Activated T-helper 2 cell treated with anti-CD3 and anti-CD28 coated beads, Interferon-gamma antibody, Interleukin-2, Interleukin-4, amounts not matched to agents 10 μg/mL and 5 μg/mL and 100 μg/mL, durations not matched to agents 14 hours and 24 hours and 36 hours (primary cell): ENCODE measurements at places on chromosomes 16 and 17. TPM values are rescaled to one million over a fixed set of nuclear protein-coding genes. Genes with fewer than 3 reads are reported as not detected.

The HOXB13 gene
- not detected in 2 replicates for total RNA-seq

The ITGAL gene
- 292 and 293 TPM in 2 replicates for total RNA-seq

The RCVRN gene
- not detected in 2 replicates for total RNA-seq

The PPY gene
- not detected in 2 replicates for total RNA-seq

The KRT15 gene
- total RNA-seq, result not detected in 2 replicates

The CEP295NL gene
- total RNA-seq, result not detected in 2 replicates

The C16orf96 gene
- 0.05 TPM in 1 of 2 replicates, not detected in the other for total RNA-seq

The CCL7 gene
- not detected in 2 replicates for total RNA-seq

The TBC1D3G gene
- total RNA-seq, result not detected in 2 replicates

The EXOC7 gene
- 103 and 110 TPM in 2 replicates for total RNA-seq

The DOC2A gene
- 0.87 and 1.2 TPM in 2 replicates for total RNA-seq

The RAB37 gene
- total RNA-seq, result 9.7 and 12.1 TPM in 2 replicates

The SEPTIN1 gene
- total RNA-seq, result 169 and 173 TPM in 2 replicates

The TOX3 gene
- total RNA-seq, result not detected in 2 replicates

The TEX14 gene
- total RNA-seq, result 0.09 and 0.18 TPM in 2 replicates

The OR1A1 gene
- not detected in 2 replicates for total RNA-seq

The ETV4 gene
- 11.0 and 12.8 TPM in 2 replicates for total RNA-seq

The PRKCB gene
- 69.0 and 69.5 TPM in 2 replicates for total RNA-seq

The ERCC4 gene
- 11.9 and 13.3 TPM in 2 replicates for total RNA-seq

The TEKT1 gene
- total RNA-seq, result not detected in 2 replicates

The KRTAP9-2 gene
- not detected in 2 replicates for total RNA-seq

The KRT36 gene
- total RNA-seq, result not detected in 2 replicates

The HIC1 gene
- 42.6 and 43.5 TPM in 2 replicates for total RNA-seq

The ACAP1 gene
- total RNA-seq, result 361 and 382 TPM in 2 replicates

The SPATA22 gene
- total RNA-seq, result not detected in 2 replicates

The USP43 gene
- total RNA-seq, result 0.07 and 0.09 TPM in 2 replicates

The PRSS8 gene
- total RNA-seq, result not detected in 2 replicates

The POLG2 gene
- 29.6 and 33.8 TPM in 2 replicates for total RNA-seq
